ENCODE measurements at places on chromosomes 1 and 21.

DNA sequence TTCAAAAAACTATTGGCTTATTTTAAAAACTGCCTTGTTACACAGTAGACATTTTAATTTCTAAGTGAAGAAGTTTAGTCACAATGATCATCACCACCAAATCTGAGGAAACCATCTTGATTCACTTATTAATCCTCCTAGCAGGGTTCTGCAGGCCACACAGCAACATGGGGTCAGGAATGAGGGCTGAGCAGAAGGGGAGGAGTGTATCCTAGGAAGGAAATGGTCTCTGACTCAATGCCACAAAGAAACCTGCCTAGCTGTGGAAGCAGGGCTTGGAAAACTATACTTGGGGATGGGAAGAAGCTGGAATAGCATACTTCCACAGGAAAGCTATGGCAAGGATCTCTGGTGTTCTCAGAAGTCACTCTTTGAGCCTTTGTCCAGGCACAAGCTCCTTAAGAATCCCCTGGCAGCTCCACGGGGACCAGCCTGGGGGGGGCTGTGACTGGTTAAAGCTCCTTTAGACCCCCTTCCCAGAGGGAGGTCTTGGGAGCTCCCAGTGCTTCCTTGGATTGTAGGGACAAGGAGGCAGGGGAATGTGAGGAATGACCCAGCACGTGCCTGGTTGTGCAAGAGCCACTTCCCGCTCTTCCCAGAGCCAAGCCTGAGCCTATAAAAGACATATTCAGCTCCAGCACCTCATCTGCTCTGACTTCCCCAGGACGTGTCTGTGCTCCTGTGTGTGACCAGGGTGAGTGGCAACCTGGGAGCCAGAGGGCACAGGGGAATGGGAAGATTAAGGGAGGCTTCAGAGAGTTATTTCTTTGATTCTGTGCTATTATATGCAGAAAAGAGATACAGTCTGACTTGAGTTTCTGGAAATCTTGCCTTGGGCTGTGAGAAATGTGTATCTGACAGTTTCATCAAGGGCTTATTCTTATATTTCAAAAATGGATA lies at the start of gene LCE2A:
LCE2A (plus strand) TSS at position 645 of the 900 bp plus-strand sequence. CDS start 557 bp downstream, outside the sequence.
- no peak for DNase-seq

DNA sequence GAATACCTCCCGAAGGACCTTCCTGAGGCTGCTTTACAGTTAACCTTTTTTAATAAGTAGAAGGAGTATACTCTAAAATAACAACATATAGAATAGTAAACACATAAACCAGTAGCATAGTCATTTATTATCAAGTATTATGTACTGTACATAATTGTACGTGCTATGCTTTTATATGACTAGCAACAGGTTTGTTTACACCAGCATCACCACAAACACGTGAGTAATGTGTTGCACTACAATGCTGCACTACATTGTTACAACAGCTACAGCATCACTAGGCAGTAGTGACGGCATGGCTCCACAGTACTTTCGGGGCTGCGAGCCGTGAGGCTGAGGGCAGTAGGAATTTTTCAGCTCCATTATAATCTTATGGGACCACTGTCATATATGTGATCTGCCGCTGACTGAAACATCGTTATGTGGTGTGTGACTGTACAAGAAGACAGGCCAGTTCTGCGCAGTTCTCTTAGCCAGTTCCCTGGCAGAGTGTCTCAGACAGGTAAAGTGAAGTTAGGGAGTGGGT lies 82.8 kb upstream of the LRRC8D start:
- no peak for DNase-seq

- peak; percentile 28 for DNase-seq
Measured at GRCh38 chr1:247639381-247639981, 34.1 kb downstream of the OR2G3 start.

DNA sequence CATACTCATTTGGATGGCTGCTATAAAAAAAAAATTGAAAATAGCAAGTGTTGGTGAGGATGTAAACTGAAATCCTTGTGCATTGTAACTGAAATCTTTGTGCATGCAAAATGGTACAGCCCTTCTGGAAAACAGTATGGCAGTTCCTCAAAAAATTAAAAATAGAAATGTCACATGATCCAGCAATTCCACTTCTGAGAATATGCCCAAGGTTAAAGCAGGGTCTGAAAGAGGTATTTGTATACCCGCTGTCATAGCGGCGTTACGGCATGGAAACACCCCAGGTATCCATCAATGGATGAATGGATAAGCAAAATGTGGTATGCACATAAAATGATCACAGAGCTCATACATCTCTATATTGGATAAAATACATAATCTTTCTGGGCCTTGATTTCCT lies 116.7 kb downstream of the RUSC1 start:
- no peak for DNase-seq

GRCh38 chr1:209383422-209383821 lies 200.1 kb upstream of the CAMK1G start:
- no peak for DNase-seq

DNA sequence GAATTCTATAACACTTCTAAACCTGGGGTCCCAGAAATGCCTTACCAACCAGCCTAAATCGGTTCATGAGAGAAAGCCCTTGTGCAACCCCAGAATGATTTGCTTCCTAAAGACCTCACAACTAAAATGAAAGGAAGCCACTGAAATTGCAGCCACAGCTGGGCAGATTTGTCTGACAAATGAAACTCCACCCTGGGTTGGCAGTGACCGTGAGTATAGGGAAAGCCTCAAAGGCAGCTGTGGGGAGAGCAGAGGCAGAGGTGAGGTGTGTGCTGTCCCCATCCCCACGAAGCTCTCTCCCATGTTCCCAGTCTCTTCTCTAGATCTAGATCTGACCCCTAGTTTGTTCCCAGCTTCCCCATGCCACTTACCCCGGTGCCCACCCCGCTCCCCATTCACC lies 23.1 kb downstream of the RHBDL2 start:
- no peak for DNase-seq

DNA sequence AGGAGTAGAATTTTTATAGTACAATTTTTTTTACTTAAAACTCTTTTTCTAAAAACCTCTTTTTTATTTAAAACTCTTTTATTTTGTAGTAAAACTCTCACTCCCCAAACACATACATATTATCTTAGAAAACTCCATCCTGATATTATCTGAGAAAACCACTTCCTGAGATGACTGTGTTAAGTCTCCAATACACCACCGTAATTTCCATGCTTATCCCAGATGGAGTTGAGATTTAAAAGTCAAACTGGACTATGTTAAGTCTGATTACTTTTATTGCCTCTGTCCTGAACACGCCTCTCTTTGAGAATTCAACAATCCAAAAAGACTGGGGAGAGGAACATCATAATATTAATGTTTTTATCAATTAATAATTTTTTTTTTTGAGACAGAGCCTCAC lies 3.7 kb downstream of the SEC16B start:
- no peak for DNase-seq

GRCh38 chr1:163090321-163090945 lies 21.3 kb downstream of the RGS4 start:
- no peak for DNase-seq

GRCh38 chr1:85865213-85865612 lies 157.0 kb upstream of the ZNHIT6 start:
- no peak for DNase-seq

- DNase-seq: no peak
Measured at GRCh38 chr1:233361876-233362275, 34.4 kb downstream of the MAP3K21 start.

DNA sequence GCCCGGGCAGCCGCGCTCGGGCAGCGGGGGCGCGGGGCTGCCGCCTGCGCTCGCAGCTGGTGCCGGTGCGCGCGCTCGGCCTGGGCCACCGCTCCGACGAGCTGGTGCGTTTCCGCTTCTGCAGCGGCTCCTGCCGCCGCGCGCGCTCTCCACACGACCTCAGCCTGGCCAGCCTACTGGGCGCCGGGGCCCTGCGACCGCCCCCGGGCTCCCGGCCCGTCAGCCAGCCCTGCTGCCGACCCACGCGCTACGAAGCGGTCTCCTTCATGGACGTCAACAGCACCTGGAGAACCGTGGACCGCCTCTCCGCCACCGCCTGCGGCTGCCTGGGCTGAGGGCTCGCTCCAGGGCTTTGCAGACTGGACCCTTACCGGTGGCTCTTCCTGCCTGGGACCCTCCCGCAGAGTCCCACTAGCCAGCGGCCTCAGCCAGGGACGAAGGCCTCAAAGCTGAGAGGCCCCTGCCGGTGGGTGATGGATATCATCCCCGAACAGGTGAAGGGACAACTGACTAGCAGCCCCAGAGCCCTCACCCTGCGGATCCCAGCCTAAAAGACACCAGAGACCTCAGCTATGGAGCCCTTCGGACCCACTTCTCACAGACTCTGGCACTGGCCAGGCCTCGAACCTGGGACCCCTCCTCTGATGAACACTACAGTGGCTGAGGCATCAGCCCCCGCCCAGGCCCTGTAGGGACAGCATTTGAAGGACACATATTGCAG lies 3.0 kb downstream of the ARTN start:
- no peak for DNase-seq

- DNase-seq: no peak
Measured at GRCh38 chr1:109864930-109865612, 45.6 kb upstream of the CSF1 start.

GRCh38 chr1:94156096-94156625 lies 35.2 kb upstream of the ABCA4 start:
- DNase-seq: no peak

GRCh38 chr1:53369761-53370160 lies 41.9 kb upstream of the LRP8 start:
- DNase-seq: no peak

GRCh38 chr1:230113593-230114236 lies 46.7 kb downstream of the GALNT2 start:
- DNase-seq: no peak

DNA sequence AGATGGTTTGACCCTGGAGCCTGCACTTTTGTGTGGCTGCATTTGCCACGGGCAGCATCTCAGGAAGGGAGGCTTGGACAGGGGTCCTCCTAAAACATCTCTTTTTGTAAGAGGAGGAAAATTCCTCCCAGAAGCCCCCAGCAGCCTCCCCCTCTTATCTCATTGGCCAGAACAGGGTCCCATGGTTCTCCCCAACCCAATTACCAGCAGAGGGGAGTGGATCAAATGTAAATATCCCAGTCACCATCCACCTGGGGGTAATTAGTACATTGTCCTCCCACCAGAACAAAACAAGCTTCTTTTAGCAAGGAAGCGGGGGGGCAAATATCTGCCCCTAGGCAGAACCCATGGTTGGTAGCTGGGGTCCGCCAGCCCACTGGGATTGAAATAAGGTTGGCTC lies 44.7 kb upstream of the TENT5B start:
- DNase-seq: no peak

DNA sequence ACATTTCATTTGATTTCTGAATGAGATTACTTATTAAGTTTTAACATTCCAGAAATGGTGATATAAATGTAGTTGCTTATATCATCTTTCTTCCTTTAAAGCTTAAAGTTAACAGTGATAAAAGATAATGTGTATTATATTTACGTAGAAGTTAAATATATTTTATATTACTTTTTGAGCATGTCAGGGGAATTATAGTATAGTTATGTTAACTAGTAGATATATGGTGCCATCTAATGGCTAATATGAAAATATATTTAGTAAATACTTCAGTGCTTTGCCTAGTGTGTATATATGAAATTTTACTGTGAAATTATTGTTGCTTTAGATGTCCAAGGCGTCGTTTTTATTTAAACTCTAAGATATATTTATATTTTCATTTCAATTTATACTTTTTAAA lies 51.5 kb downstream of the SYT14 start:
- DNase-seq: no peak

DNA sequence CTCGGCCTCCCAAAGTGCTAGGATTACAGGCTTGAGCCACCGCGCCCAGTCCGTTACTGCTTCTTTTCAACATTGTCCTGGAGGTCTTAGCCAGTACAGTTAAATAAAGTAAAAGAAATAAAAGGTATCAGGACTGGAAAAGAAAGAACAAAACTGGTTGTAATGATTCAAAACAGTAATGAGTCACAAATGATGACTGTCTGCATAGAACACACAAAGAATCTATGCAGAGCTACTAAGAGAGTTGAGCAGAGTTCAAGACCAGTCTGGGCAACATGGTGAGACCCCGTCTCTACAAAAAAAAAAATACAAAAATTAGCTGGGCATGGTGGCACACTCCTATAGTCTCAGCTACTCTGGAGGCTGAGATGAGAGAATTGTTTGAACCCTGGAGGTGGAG lies 23.4 kb downstream of the BCAR3 start:
- DNase-seq: no peak

GRCh38 chr1:178682429-178682828 lies 42.6 kb upstream of the RALGPS2 start:
- no peak for DNase-seq

- no peak for DNase-seq
Measured at GRCh38 chr1:201164645-201165044, 10.4 kb upstream of the TMEM9 start.

DNA sequence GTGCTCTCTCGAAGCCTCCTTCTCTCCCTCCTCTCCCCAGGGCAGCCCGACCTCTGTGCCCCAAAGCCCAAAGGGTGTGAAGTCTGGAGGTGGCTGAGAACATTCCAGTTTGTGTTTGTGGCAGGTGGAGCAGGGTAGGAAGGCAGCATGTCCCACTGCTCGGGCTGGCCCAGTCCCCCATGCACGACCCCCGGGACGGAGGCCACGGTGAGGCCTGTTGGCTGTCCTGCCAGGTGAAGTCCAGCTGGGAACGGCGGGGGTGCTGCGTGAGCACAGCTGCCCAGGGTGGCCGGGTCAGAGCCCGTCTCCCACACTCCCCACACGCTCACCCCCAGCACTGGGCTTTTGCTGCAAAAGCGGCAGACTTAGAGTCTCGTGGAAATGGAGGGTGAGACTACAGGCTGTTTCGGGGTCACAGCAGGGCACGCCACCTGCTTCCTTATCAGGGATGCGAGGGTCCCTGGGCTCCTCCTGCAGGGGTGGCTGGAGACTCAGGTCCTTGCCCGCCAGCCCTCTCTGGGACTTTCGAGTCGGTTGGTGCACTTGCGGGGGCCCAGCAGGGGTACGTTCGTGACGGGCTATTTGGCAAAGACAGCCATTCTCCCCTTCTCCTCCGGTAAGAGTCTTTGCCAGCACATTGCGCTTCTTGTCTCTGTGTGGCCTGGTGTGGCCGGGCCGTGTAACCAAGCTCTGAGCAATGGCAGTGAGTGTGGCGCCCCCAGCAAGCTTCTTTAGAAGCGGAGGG lies 40.3 kb downstream of the MORN1 start:
- DNase-seq: no peak

Measured in stimulated activated CD8-positive, alpha-beta memory T cell treated with anti-CD3 and anti-CD28 coated beads, Interleukin-7, amount 100 ng/mL, for 48 hours (primary cell).